ENCODE measurements at places on chromosomes 4 and X.

GRCh38 chr4:56575820-56576429 lies 70.3 kb downstream of the ARL9 start:
- DNase-seq: no peak

GRCh38 chrX:17792826-17793225 lies 55.5 kb downstream of the SCML1 start:
- DNase-seq: no peak

- DNase-seq: no peak
Measured at GRCh38 chrX:72019487-72019886, 108.8 kb downstream of the NHSL2 start.

GRCh38 chr4:76007089-76007862 lies at the start of gene CXCL9:
Gene CXCL9, minus strand, starts transcription at chr4:76007509. Its CDS starts 60 bp downstream, at chr4:76007449.
- no peak for DNase-seq

- DNase-seq: no peak
Measured at GRCh38 chrX:134933248-134933647, 57.5 kb upstream of the SMIM10 start.

- no peak for DNase-seq
Measured at GRCh38 chr4:7981738-7982394, 42.2 kb upstream of the AFAP1 start.

- no peak for DNase-seq
Measured at GRCh38 chr4:183322326-183322725, at the start of gene CLDN24. Gene CLDN24, minus strand, starts transcription at chr4:183322426. Its CDS starts 0 bp downstream, at chr4:183322426.

GRCh38 chrX:36963069-36963808 lies 44.9 kb upstream of the FAM47C start:
- DNase-seq: no peak

GRCh38 chrX:117196481-117196880 lies 733.7 kb upstream of the CT83 start:
- DNase-seq: no peak
